HS-27A (cell line): ENCODE measurements at places on chromosomes 2 and 18.

DNA sequence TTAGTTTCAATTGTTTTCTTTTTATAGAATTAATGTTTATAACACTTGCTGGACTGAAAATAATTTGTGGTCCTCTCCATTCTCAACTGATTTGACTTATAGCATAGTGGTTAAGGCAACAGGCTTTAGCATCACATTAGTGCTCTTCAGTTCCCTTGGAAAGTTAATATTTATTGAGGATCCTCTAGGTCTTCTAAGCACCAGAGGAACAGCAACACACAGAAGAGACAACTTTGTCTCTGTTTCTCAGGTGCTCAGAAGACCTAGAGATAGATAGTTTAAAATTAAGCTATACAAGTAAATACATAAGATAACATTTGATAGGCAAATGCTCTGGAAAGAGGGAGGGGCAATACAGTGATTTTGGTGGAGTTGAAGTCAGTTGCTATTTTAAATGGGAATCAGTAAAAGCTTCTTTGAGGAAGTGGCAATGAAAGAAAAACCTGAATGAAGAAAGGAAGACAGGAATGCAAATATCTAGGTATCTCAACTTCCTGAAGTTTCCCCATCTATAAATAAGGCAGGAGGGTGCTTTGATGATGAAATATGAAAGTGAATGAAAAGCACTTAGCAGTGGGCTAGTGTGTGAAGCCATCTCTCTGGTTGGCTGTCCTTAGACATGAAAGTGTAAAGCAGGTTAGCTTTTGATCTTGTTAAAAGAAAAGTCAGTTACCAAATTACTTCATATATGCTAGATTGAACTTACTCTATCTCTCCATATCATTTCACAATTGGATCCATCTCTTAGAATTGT is 7.9 kb downstream of the NEUROD1 start:
- DNase-seq, result no peak

- no peak for DNase-seq
Observed at GRCh38 chr18:53795061-53795460, 429.4 kb downstream of the MBD2 start.

DNA sequence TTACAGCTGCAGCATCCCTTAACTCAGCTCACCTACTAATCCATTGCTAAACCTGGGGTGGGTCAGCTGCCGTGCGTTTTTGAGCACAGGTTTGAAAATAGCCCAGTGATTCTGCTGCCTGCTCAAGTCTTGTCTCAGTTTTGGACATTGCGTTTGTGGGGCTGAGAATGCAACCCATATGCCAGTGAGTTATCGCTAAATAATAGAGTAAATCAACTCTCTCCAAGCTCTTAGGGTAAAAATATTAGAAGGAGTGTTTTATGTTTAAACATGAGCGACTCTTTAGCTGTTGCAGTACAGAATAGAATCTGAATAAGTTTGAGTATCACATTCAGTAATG is 2.1 kb downstream of the TSHZ1 start:
- no peak for DNase-seq

GRCh38 chr2:23241121-23241520 is 143.9 kb upstream of the KLHL29 start:
- no peak for DNase-seq

DNA sequence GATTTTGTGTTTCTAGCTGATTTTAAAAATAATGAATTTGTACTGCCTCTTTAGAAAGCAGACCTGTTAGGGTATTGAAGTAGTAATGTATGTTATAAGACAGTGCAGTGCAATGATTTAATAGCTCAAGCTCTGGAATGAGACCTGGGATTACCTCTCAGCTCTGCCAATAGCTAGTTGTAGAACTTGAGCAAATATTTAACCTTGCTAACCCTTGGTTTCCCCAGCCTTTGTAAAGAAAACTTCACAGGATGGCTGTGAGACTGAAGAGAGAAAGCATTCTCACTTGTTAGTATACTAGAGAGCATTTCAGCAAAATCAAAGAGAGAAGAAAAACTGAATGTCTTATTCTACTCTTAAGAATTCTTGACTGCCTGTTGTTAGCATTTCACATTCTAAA is 293.9 kb downstream of the KIAA1328 start:
- no peak for DNase-seq

GRCh38 chr2:168167511-168168263 is 79.7 kb downstream of the STK39 start:
- no peak for DNase-seq

DNA sequence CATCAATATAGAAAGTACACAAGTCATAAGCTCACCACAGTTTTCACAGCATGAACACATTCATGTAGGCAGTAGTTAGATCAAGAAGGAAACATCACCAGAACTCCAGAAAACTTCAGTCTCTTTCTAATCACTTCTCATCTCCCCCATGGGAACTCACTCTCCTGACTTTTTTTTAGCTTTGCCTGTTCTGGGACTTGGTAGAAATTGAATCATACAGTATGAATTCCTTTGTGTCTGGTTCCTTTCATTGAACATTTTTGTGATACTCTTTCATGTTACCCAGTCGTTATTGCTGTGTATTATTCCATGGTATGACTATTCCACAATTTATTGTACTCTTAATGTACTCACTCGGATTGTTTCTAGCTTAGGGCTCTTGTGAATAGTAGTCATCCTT is 160.2 kb downstream of the TAF4B start:
- no peak for DNase-seq

DNA sequence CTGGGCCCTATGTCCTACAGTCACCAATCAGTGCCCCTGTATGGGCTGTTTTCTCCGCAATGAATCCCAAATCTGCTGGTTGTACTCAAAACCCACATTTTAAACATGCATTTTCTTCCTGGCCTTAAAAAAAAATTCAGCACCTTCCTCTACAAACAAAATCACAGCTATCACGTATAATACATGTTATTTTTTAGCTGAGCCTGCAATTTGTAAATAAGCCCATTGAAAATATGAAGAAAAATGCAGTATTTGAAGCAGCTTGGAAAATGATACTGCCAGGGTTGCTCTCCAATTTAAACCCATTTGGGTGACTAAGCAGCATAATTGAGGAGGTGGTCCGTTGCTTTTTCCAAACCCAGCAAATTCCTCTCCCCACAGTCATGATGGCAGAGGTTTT is 33.0 kb upstream of the GYPC start:
- no peak for DNase-seq

DNA sequence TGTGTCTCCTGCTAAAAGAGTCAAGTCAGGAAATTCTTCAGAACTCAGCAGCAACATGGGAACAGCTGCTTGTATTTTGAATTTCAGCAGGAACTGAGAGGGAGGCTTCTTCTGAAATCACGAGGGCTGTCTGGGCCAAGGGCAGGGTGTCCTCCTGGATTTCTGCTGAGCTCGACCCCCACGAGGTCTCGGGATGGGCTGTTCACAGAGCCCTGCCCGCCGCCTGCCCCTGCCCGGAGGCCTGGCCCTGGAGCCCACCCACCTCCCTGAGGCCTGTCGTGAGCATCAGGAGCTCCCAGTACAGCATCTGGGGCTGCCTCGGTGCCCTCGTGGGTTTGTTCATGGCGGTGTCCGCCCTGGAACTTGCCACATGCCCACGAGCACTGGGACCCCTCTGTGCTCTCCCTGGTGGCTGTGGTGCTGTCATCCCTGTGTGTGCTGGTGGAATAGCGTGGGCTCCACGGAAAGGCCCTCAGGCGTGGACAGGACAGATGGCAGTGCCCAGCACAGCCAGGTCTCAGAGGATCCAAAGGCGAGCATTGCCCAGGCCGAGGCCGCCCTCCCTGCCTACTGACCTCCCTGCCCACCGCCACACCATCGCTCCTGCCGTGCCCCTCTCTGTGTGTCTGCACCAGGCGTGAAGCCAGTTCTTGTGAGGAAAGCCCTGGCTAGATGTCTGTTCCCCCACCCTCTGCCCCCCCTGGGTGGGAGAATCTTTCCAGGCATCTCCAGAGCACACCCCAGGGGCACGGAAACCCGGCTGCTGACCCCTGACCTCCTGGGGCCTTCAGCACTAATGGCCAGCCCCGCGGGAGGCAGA is 25.9 kb downstream of the RAMP1 start:
- no peak for DNase-seq

DNA sequence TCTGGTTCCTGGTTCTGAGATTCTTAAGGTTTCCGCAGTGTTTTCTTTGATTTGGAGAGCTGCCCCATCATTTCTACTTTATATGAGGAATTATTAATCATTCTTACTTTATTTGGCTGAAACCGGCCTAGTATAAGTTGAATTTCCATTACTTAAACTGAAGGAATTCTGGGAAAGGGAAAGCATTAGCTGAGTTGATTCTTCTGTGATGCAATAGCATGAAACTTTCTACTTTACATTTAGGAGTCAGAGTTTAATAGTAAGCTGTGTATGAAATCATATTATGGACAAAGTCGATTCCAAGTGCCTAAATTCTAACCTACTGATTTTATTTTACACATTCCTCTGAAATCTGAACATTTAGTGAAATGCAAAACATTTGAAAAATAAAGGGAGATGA is 1269.7 kb upstream of the ZEB2 start:
- DNase-seq, result no peak

DNA sequence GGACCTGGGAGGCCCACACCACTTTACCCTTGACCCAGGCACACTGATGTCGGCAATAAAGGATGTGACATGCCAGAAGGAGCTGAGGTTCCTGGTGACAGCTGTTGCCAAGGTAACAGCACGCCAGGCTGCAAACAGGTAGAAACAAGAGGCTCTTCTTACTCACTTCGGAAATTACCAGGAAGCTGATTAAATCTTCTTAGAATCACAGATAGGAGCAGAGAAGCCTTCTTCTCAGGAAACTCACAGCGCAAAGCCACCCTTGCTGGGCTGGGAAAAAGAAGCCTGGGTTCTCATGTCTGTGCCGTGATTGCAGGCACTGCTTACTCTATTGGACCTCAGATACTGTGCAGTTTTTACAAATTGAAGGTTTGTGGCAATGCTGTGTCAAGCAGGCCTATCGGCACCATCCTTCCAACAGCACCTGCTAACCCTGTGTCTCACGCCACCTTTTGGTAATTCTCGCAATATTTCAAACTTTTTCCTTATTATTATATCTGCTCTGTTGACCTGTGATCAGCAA is 61.0 kb upstream of the TAF1B start:
- DNase-seq, result no peak

DNA sequence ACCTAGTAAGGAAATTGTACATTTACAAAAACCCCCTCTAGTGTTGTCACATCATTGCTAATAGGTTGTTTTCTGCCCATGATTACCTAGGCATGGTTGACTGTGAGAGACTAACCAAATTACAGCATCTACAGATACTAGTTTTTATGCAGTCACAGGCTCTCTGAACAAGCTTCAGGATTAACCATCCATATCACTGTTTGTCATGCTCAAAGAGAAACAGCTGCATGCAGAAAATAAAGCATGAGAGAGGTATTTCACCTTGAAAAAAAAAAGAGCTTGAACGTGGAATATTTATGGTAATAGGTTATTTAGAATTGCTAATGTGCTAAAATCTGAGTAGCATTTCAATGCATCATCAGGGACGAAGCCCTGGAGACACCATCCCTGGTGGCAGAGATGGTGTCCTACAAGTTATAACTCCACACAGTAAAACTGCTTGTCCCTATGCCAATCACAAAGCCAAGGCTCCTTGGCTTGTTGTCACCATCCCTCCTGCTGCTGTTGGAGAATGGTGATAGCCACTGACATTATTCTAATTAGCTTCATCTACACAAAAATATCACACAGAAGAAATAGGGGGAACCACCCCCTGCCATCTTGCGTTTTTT is 5.4 kb downstream of the NEB start:
- DNase-seq, result no peak

- no peak for DNase-seq
Observed at GRCh38 chr2:23159746-23160405, 225.1 kb upstream of the KLHL29 start.

GRCh38 chr2:224347176-224348051 is 54.5 kb downstream of the FAM124B start:
- no peak for DNase-seq

GRCh38 chr18:58536202-58536516 is 92.7 kb downstream of the ALPK2 start:
- DNase-seq, result no peak

- DNase-seq, result no peak
Observed at GRCh38 chr2:50651676-50652075, 380.3 kb downstream of the NRXN1 start.

GRCh38 chr2:64348386-64349130 is 105.4 kb upstream of the LGALSL start:
- no peak for DNase-seq

GRCh38 chr2:27000228-27000627 is 29.8 kb downstream of the MAPRE3 start:
- no peak for DNase-seq

- no peak for DNase-seq
Observed at GRCh38 chr2:27003007-27003406, 29.8 kb upstream of the TMEM214 start.

GRCh38 chr18:59996370-59996966 is 96.7 kb downstream of the PMAIP1 start:
- peak; percentile 23 for DNase-seq

GRCh38 chr2:164569378-164569777 is 51.9 kb downstream of the GRB14 start:
- DNase-seq, result no peak

- DNase-seq, result no peak
Observed at GRCh38 chr18:52286675-52287074, 53.3 kb upstream of the DCC start.

DNA sequence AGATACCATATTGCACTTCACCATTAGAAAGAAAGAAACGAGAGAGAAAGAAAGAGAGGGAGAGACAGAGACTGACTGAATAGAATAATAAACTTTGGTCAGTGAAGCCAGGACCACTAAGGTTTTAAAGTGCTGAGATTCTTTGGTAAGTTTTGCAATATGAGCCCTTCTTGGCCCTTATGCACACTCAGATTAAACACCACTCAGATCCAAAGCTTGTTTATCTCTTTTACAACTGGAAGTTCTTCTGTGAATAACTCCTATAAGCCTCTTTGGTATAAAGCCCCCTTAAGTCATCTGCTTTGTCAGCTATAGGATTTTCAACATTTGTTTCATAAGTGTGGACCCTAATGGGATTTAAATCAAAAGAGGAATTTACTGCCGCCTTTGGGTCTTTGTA is 40.8 kb downstream of the PID1 start:
- no peak for DNase-seq

GRCh38 chr2:179932786-179933185 is 71.4 kb upstream of the ZNF385B start:
- no peak for DNase-seq

GRCh38 chr2:101362316-101362715 is 25.0 kb downstream of the CREG2 start:
- DNase-seq, result no peak

- DNase-seq, result no peak
Observed at GRCh38 chr2:60302377-60303126, 250.9 kb downstream of the BCL11A start.

- DNase-seq, result no peak
Observed at GRCh38 chr2:216680951-216681629, 14.3 kb downstream of the IGFBP5 start.

- DNase-seq, result no peak
Observed at GRCh38 chr18:27235218-27235870, 50.2 kb upstream of the CHST9 start.

DNA sequence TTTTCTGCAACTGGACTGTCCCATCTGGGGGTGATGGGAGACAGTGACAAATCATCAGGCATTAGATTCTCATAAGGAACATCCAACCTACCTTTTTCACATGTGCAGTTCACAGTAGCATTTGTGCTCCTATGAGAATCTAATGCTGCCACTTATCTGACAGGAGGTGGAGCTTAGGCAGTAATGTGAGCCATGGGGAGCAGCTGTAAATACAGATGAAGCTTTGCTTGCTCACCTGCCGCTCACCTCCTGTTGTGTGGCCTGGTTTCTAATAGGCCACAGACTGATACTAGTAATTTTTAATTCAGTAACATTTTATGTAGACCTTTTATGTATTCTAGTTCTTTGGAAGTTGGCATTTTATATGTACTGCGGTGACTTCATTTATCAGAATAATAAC is 180.1 kb upstream of the SPOPL start:
- no peak for DNase-seq
